CD4-positive, alpha-beta T cell treated with Interleukin-10 for 1 hour (primary cell): ENCODE measurements at places on chromosomes 4 and X.

DNA sequence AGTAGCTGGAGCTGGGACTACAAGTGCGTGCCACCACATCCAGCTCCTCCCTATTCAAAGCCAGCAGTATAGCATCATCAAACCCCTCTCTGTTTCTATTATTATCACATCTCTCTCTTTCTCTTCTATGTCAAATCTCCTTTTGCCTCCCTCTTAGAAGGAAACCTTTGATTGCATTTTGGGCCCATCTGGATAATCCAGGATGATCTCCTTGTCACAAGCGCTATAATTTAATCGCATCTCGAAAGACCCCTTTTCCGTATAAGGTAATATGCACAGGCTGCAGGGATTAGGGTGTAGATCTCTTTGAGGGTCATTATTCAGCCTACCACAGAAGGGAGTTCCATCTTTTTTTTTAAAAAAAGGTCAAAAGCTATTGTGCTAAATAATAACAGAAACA lies 46.4 kb upstream of the TBC1D9 start:
- no peak for DNase-seq

- no peak for DNase-seq
Measured at GRCh38 chr4:108037884-108038283, 48.2 kb downstream of the HADH start.

DNA sequence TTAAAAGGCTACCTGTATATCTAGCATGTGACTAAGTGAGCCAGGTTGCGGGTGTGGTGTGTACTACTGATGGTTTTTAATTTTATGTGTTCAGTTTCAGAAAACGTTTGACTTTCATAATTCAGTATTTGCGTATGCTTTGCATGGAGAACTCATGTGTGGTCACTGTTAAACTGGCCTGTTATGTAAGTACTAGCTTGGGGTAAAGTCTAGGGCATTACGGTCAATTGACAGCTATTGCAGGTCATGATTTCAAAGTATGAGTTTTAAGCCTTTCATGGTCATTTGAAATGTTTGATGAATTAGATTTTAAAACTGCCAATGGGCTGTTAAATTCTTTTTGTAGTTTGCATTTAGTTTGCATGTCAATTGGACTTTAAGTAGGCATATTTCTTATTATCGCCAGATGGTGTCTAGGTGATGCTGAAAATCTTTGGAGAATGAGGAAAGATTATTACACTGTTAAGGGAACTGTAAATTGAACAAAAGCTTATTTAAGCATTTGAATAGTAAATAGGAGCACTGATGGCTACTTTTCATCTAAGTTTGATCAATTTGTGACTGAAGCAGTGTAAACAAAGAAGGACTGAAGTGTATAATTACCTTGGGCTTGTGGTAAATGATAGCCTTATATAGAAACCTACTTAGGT lies 563.4 kb downstream of the DACH2 start:
- no peak for DNase-seq

GRCh38 chrX:9997041-9997440 lies 29.9 kb downstream of the CLDN34 start:
- DNase-seq, result no peak

DNA sequence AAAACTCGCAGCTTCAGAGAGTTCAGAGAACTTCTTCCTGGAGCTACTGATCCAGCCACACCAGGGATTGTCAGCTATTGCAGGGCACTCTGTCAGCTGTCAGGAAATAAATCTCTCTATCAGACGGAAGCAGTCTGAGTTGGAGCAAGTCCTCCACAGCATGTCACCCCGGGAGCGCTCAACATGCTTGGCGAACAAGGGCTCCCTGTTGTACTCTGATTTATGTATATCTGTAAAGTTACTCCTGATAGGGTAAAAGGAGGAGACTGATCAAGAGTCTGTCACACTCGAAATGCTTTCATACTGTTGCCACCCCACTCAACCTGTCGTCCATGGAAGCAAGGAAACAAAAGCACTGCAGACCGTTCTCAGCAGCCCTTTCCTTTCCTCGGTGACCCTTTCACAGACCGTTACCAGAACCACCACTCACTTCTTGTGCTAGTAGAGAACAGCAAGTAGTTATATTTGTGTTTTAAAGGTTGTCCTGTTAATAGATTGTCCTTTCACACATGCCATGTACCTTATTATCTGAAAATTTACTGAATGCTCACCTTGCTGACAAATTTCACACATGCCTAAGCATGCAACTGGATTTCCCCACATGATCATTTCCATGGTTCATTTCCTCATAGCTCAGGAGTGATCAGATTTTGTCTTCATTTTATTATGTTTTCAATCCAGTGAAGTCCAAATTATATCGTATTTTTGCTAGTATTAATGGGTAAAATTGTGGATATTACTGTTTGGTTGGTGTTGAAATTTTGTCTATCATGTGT lies 2108.9 kb upstream of the TENM3 start:
- DNase-seq, result no peak

DNA sequence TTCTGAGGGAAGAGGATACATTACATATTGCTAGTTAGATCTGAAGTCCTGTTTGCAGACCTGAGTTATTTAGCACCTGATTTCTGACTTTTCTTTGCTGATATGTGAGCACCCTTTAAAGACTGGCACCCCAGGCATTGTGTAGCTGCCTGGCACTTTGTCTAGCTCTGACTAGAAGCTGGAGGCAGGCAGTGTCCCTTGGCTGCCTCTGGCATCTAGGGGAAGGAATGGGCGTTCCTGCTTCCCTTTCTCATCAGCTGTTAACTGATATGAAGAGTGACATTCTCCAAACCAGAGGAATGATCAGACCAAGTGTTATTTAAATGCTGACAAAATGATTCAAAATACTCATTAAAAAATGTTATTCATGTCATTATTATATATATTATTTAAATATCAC lies 30.3 kb upstream of the SHISA3 start:
- no peak for DNase-seq

DNA sequence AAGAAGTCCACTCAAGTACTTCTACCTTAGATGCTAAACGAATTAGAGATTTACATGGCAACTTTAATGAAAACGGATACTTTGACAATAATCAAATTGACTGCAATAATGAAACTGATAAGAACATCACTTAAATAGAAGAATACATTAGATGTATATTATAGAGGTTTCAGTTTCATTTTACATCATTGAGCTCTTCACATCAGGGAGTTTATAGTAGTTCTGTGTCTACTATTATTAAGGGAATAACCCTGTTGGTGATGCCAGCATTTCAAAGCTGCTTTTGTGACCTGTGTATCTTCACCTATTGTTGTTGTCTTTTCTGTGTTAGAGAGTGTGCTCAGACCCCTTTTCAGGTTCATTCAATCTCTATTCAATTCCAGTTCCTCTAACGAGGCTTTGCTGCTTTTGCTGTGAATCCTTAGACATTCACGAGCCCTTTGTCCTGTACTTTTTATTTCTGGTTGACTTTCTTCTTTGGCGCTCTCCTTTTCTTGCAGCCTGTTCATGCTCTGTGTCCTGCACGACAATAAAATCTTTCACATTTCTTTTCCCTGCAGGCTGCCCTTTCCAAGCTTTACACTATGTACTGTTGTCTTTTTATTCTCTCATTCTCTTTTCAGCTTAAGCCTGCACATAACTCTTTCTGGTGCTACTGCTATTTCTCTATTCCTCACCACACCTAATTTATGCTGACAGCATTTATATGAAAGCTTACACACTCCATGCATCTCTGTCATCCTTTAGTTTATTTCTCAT lies 232.1 kb downstream of the CPE start:
- no peak for DNase-seq

DNA sequence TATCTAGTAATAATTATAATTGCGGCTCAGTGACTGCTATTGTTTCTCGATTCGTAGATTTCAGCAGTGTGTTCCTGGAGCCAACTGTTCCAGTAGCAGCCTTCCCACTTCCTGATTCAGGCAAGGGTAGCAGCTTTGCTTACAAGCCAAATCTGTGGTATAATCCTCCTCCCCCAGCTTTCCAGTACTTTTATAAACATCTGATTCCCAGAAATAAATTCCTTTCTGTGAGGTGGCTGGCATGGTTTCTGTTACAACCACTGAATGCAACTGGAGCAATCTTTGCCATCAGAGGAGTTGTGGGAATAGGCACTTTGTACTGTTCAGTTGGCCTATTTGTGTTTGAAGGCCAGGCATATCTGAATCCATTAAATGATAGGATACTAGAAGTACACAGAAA lies 80.0 kb downstream of the GLRA3 start:
- no peak for DNase-seq

DNA sequence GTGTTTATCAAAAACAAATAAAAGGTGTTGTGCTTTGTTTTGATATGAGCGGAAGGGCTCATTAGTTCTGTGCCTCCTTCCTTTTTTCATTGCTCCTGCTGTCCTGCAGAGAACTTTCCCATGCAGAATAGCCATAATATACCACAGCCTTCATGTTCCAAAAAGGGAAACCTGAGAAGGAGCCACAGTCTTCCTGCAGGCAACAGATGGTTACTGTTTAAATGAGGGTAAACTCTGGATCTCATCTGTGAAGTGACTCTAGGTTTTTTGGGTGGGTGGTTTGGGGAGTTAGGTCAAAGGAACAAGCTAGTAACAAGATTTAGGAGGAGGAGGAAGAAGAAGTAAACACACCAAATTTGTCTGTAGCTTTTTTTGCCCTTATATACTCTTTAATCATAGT lies 131.8 kb downstream of the BMPR1B start:
- no peak for DNase-seq

GRCh38 chr4:155666344-155667221 lies at the start of gene GUCY1A1:
GUCY1A1 (plus strand) TSS chr4:155666848; CDS start chr4:155696868, 30,020 bp downstream.
- no peak for DNase-seq

DNA sequence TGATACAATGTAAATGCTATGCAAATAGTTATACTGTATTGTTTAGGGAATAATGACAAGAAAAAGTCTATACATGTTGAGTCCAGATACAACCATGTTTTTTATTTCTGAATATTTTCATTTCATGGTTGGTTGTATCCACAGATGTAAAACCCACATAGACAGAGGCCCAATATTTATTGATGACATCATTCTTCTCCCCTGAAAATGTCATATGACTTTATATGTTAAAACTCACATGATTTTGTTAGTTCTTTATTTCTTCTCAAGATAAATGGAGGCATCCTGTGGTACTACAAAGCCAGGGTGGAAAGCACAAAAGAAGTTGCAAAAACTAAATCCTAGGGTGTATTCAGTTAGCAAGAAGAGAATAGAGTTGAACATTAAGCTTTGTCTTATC lies 149.3 kb upstream of the GLRA2 start:
- DNase-seq, result no peak

DNA sequence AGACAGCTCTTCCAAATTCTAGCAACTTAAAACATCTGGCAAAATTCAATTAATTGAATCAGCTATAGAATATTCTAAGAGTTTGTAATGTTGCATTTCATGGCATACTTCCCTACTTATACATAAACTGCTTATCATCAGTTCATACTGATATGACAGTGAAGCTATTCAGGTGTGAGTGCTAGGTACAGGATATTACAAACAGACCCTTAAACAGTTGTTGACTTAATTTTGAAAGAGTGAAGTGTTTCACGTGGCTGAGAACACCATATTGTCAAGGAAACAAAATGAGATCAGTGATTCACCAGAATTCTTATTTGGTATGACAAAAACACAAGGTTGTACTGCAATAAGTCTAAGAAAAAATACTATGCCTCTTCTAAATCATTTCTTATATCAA lies 27.4 kb downstream of the CENPU start:
- no peak for DNase-seq

DNA sequence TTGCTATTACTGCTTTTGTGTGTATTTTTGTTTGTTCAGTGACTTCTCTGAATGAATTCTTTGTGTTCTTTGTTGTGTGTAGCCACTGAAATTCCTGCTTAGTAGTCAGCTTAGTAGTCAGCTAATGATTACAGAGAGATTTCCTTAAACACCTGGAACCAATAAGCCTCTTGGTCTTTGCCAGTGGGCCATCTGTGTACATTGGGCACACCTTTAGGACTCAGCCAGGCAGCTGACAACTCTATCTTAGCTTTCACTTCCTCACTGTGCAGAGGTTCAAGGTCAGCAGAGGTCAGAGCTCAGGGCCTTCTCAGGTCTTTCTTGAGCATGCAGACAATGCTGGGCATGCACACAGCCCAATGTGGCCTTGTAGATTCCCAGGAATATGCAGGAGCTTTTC lies 59.3 kb downstream of the RWDD4 start:
- DNase-seq, result no peak

- DNase-seq, result no peak
Measured at GRCh38 chr4:76235915-76236314, 15.6 kb upstream of the FAM47E start.

GRCh38 chr4:123984886-123985285 lies 588.3 kb downstream of the SPRY1 start:
- DNase-seq, result no peak

DNA sequence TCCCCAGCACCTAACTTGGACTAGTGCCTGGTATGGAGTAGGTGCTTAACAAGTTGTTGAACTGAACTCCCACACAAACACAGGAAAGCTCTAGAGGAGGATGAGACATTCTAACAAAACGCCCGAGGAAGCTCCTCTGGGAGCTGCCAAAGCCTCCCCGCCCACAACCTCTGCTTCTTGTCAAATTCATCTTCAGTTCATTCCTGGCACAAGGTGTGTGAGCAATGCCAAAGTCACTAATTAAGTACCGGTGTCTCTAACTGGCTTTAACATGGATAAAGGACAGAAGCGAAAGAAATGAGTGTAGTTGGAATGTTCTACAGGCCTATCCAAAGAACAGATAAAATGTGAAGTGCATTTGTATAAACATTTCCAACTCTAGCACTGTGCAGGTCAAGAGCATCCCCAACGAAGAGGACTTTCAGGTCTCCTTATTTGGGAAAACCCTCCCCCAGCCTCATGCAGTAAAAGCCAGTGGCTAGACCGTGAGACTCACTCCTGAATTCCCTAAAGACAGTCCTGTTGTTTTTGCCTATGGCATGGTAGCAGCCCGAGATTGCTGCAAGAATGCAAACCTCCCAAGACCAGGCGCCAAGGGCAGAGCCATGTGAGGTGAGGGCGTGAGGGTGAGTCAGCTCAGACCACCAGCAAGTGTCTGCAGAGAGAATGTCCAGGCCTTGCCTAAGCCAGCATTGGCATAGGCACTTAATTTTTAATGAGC lies 72.2 kb upstream of the KLF3 start:
- no peak for DNase-seq

GRCh38 chrX:12080265-12080664 lies 58.0 kb upstream of the FRMPD4 start:
- DNase-seq, result no peak

- no peak for DNase-seq
Measured at GRCh38 chrX:106170318-106170717, 2.2 kb downstream of the PWWP3B start.

GRCh38 chr4:187827631-187828030 lies 167.9 kb upstream of the ZFP42 start:
- DNase-seq, result no peak
